ENCODE measurements at places on chromosomes 1 and 21.
A peak's percentile ranks its signal among the peaks of the same experiment; 100 is the strongest.

DNA sequence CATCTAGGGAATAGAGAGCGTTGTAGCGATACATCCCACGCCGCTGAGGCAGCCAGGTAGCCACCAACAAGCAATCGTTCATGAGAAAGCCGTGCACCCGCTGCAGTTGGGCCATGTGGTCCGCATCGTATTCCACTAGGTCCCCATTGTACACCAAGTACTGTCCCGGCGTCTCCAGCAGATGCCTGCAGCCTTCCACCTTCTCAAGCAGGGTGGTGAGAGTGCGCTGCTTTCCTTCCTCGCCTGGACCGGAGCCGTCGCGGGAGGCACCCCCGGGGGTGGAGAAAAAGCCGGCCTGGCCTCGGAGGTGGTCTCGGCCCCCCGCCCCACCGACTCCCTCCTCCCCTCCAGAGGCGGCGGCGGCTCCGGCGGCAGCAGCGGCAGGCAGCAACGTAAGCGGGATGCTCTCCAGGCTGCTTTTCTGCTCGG is 595 bp downstream of the EXOC8 start:
- DNase-seq = no peak

GRCh38 chr1:156741481-156741983 is 644 bp upstream of the MRPL24 start:
- DNase-seq = no peak

- DNase-seq = no peak
These were observed 15.1 kb upstream of the DUSP10 start for GRCh38 chr1:221756830-221757551.

GRCh38 chr1:194055536-194055935 is 869.1 kb upstream of the B3GALT2 start:
- no peak for DNase-seq

DNA sequence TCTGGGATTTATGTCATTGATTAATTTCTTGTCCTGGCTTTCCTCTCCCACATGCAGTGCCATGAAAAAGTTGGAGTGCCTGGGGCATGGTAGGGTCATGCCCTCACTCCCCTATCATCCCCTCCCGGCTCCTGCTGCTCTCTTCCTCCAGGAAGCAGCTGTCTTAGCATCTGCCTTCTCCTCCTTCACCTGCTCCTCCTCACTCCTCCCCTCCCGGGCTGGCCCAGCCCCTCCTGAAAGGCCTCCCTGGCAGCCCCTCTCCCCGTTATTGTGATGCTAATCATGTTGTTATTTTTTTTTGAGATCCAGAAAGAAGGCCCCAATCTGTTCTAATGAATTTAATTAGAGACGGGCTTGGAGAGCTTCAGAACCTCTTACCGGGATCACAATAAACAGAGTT is 36.3 kb upstream of the NFASC start:
- DNase-seq = no peak

GRCh38 chr1:99756598-99756997 is 9.8 kb downstream of the FRRS1 start:
- DNase-seq = peak; percentile 55

- DNase-seq = no peak
These were observed 1.4 kb upstream of the S100A4 start for GRCh38 chr1:153546796-153547559.

- DNase-seq = no peak
These were observed 169.1 kb upstream of the EDN2 start for GRCh38 chr1:41653574-41653973.

- DNase-seq = no peak
These were observed 14.1 kb downstream of the TRAF3IP3 start for GRCh38 chr1:209769971-209770370.

Data from RWPE1 (cell line).